PC-3 (cell line): ENCODE measurements at places on chromosomes 5 and 9.

DNA sequence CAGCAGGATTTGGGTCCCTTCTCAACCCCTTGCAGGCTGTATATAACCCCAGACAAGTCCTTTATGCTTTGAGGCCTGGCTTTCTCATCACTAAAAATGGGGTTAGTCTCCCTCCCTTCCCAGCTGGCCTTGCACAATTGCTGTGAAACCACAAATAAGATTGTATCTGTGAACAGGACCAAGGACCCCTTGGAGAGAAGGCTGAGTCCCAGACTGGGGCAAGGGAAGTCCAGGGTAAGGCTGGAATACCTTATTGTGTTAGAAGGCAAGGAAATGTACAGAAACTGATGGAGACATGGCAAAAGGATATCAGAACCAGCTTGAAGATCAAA is 11.4 kb downstream of the MACROH2A1 start:
- no peak for DNase-seq

DNA sequence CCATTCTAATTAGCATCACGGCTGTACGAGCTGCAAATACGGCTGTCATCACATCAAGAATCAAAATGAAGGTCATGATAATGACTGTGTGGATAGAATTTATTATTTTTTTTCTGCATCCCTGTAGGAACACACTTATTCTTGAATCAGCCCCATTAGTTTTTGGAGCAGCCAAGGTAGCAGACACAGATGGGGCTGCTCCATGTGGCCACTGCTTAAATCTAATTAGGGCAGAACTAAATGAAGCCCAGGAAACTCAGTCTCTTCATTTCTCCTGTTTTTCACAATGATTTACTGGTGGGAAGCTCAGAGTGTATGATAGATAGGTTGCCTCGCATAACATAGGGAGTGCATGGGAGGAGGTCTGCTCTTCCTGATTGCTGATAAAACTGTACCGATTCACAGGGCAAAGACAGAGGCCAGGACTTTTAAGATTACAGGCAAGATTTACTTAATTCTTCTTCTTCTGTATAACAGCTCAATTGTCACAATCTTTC is 275.5 kb downstream of the GLIS3 start:
- DNase-seq = no peak

DNA sequence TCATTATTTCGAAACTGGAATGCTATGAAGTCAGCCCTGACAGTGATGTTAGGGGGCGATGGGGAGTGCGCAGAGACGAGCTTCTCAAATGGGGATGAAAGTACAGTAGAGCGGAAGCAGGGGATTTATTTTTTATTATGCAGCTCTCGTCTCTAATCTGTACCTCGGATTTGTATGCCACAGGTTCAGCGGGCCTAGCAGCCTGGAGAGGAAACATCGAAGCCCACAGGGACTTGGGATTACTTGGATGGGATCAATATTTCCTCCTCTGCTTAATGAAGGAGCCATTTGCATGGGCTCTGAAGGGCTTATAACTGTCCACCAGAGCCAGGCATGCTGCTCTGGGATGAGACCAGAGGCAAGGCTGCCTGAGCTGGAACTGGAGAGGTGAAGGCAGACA is 133.5 kb upstream of the RAPGEF1 start:
- no peak for DNase-seq

GRCh38 chr5:71537687-71538086 is 49.5 kb upstream of the MCCC2 start:
- DNase-seq = no peak

- DNase-seq = no peak
Observed at GRCh38 chr5:60018091-60018490, 124.6 kb upstream of the PDE4D start.

- no peak for DNase-seq
Observed at GRCh38 chr9:129381481-129381957, 203.5 kb upstream of the IER5L start.

- no peak for DNase-seq
Observed at GRCh38 chr5:159727167-159727566, 189.1 kb upstream of the ADRA1B start.

GRCh38 chr5:36900283-36900682 is 23.7 kb downstream of the NIPBL start:
- peak; percentile 23 for DNase-seq

DNA sequence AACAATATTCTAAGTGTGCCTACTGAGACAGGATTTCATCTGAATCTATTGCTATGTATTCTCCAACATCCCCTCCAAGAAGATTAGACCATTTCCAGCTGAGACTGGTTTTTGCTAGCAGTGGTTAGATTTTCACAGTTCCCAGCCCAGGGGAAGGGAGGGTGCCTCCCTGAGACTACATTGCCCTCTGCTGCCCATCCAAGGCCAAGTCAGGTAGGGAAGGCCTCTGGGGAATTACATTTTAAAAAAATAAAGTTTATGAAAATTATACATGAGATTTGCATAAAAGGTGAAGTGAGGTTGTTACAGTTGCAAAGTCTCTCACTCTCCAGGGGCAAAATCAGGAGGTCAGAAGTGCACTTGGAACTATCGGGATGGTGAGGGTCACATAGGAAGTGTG is 28.0 kb upstream of the SYK start:
- DNase-seq = peak; percentile 32

- peak; percentile 73 for DNase-seq
Observed at GRCh38 chr9:93058355-93059010, at the start of gene SUSD3. TSS of gene SUSD3 (plus strand) at chr9:93058701. CDS start at chr9:93058743, 42 bp downstream.

- DNase-seq = peak; percentile 80
Observed at GRCh38 chr5:141992349-141992963, 20.4 kb downstream of the GNPDA1 start.

DNA sequence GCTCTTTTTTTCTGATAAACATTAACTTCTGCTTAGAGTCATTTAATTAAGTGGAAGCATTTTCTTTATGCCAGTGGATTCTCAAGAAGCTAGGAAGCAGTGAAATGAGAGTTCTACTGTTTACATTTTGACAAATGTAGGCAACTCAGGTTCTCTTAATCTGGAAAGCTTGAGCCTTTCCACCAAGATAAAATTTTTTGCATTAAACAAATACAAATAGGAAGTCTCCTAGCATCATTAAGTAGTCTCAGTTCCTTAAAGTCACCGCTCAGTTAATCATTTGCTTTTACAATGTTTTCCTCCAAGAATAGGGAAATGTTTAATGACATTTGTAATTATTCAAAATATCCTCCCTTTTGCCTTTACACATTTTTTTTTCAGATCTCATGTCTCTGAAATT is 290.4 kb upstream of the PDE4D start:
- DNase-seq = no peak

GRCh38 chr5:15574806-15575325 is 74.9 kb downstream of the FBXL7 start:
- DNase-seq = no peak

GRCh38 chr5:140967226-140967893 is 1.1 kb downstream of the PCDHAC2 start:
- no peak for DNase-seq

DNA sequence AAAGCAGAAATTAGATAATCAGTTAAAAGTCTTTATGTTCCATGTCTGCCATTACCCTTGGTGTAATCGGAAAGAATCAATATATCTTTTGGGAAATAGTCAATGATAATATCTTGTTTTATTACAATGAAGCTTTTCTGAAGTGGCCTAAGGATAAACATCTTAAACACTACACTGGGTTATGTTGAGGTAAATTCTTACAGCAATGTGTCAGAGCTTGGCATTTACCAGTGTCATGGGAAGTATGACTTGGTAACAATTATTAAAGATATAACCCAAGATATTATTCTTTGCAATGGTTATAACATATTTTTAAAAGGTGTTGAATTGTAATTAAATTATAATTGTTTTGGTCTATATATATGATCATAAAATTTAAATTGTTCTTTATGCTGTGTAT is 84.7 kb downstream of the CFAP95 start:
- peak; percentile 30 for DNase-seq

- DNase-seq = no peak
Observed at GRCh38 chr9:128102196-128102595, 25.3 kb downstream of the PTGES2 start.

GRCh38 chr5:147509041-147509709 is 693 bp downstream of the DPYSL3 start:
- DNase-seq = peak; percentile 14

DNA sequence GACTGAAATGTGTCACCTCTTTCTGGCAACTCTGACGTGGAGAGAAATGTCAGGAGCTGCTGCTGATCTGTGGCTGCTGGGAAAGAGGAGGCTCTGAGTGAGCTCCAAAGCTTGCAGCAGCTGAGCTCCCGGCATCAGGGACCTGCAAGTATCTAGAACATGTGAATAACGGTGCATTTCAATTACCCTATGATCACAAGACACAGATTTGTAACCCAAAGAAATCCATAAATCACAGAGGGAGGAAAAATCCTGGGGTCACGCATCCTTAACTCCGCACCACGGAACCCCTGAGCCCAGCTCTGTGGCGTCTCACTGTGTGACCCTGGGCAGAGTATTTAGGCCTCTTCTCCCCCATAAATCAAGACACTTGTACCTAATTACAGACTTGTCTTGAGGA is 139.8 kb downstream of the IRX2 start:
- DNase-seq = no peak

DNA sequence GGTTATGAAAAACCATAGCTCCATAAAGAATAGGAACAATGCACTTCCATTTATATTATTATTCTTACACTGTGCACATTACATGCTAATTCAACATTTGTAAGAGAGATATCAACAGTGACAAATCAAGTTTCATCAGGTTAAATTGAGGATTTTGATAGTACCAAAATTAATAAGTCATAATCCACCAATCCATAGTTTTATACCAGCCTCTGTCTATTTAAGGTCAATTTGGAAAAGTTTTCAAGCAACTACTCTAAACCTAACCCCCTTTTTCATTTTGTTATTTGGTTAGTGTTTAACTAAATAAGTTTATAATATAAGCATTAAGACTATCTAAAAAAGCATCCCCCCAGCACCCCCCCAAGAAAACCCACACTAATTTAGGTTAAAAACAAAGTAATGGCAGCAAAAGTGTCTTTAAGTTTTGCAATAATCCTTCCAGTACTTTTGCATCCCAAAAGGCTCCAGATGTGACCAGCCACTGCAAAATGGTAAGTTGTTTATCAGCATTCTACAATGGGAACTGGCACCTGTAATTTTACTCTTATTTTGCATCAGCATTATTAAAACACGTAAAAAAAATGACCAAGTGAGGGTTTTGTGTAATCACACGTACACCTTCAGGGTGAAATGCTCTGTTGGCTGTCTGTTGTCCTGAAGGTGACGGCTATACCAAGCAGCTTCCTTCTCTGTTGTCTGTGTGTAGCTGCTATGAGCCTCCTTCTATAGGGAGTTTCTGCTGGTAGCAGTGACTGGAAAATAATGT is 36.8 kb upstream of the SSBP2 start:
- no peak for DNase-seq

DNA sequence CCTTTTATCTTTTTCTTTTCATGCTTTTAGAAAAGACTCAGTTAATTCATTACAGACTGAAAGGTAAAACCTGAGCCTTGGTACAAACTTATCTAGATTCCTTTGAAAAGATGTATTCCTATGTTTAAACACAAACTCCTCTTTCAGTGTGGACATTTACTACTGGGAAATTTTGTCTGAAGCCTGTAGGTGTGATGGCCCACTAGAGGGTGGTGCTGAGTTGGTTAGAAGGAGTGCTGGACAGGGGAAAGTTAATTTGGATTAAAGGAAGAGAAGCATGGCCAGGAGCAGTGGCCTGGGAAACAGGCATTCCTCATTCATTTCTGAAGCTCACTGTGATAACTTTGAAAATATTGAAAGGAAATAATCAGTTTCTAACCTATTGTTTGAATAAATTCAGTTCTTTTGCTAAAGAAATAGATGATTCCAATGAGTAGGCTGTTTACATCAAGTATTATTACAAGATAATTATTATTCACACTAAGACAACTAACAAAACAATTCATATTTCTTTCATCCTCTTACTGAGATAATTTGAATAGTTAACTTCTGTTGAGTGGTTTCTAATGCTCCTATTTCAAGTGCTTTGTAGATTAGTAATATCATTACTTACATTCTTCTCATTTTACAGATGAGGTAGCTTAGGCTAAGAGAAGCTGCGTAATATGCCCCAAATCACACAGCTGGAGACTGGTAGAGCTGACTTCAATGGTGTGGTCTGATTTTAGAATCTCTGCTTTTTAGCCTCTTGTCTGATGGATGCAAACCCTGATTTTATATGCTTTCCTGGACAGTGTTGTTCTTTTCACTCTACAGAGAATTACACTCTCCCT is 150.9 kb downstream of the ADGRV1 start:
- DNase-seq = peak; percentile 77

DNA sequence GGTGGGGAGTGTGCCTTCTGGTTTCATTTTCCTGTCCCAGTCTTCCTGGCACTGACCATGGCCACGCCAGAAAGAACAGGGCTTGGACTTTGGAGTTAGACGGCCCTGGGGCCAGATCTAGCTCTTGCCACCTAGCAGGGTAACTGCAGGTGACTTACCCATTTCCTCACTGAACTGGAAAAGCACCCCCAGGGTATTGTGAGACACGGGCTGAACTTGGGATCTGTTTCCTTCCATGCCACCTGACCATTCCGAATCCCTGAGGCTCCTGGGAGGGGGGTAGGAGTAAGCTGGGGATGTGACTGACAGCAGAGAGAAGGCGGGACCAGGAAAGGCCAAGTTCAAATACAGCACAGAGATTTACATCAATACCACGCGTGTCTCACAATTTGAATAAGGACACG is 9.4 kb downstream of the HNRNPAB start:
- DNase-seq = no peak

GRCh38 chr5:172985596-172985995 is 2.0 kb downstream of the ATP6V0E1 start:
- DNase-seq = peak; percentile 50

- no peak for DNase-seq
Observed at GRCh38 chr9:136856079-136856476, 3.9 kb downstream of the MAMDC4 start.

GRCh38 chr9:105608721-105609598 is 51.0 kb downstream of the FKTN start:
- peak; percentile 55 for DNase-seq

DNA sequence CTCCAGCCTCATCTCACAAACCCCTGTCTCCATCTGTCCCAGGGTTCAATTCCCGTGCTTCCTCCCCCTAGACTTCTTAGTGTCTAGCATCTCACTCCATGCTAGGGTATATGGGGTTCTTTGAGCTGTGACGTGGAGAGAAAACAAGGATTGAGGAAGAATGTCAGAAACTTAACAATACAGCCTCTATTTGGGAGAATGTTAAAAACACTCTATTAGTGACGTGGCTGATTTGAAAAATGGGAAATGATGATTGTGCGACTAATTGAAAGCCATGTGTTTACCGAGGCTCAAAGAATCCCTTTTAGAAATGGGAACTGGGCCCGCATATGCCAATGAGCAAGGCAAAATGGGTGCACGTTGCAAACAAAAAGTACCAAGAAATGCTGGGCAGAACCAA is 72.7 kb upstream of the TBC1D2 start:
- no peak for DNase-seq

- DNase-seq = no peak
Observed at GRCh38 chr5:139654871-139655491, 6.8 kb downstream of the CXXC5 start.
